ENCODE measurements at places on chromosomes 12 and 14. TPM values are rescaled to one million over a fixed set of nuclear protein-coding genes. Genes with fewer than 3 reads are reported as not detected.

The HSPB8 gene
- 70.0 TPM for total RNA-seq

The HOTAIR gene
- total RNA-seq: not detected

The TOMM20L gene
- total RNA-seq: not detected

The MORN3 gene
- total RNA-seq: 0.67 TPM

The KRT6B gene
- total RNA-seq: not detected

The G2E3 gene
- 14.0 TPM for total RNA-seq

The PZP gene
- total RNA-seq: 0.67 TPM

The KLRC2 gene
- 2.8 TPM for total RNA-seq

The PTPRQ gene
- 9.8 TPM for total RNA-seq

The SRRM4 gene
- 0.12 TPM for total RNA-seq

DNA sequence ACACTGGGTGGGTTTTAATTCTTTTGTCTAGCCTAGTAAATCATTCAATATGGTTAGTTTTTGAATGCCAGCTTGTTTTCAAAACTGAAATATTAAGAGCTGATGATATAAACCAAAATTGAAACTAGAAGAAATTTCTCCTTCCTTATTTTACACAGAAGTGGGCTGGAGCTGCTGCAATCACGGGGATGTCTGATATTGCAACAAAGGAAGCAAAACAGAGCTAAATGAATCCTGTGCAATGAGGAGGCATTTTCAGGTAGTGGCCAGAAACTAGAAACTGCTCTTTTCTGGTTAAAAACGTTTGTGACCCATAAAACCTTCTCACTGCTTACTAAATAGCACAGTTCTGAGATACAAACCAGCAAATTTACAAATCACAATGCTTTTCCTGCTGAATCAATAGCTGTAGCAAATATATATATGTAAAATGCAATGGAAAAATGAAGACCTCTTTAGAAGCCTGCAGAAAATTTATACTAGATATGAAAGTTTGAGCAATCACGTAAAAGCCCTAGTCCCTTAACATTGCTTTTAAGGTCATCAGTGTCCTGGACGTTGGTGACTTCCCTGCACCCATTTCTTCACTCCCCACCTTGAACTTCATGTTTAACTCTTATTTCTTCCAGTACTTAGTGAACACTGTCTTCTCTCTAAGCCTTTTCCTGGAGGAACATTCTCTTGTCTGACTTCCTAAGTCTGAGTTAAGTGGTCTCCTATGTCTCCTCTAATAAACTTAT is 15.9 kb upstream of the LRRK2 start:
- H3K27ac ChIP-seq: peak overlapping the region; percentile 44
- peaks cover 15% of the 10 kb centered on the region for H3K4me1 ChIP-seq
- no peaks in the 10 kb centered on the region for H3K27me3 ChIP-seq
- H3K4me3 ChIP-seq: no peak overlapping the region

DNA sequence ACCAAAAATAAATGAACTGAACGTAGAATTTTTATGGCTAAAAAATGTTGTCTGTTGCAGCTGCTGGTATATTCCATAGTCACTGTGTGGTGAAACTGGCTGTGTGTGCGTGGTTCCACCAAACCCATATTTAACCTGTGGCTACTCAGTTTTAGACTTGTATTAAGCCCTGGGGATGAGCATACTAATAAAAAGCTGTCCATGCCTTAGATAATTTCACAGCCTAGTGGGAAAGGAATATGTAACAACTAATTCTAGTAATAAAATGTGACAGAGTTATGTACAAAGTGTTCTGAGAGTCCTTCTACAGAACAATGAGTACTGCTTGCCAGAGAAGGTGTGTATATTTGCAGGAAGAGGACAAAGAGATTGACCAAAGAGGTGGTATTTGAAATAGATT is 125.5 kb downstream of the TMTC3 start:
- H3K4me3 ChIP-seq: no peak overlapping the region
- H3K27me3 ChIP-seq: no peaks in the 10 kb centered on the region
- no peak for DNase-seq
- H3K27ac ChIP-seq: no peak overlapping the region
- H3K36me3 ChIP-seq: no peaks in the 10 kb centered on the region

DNA sequence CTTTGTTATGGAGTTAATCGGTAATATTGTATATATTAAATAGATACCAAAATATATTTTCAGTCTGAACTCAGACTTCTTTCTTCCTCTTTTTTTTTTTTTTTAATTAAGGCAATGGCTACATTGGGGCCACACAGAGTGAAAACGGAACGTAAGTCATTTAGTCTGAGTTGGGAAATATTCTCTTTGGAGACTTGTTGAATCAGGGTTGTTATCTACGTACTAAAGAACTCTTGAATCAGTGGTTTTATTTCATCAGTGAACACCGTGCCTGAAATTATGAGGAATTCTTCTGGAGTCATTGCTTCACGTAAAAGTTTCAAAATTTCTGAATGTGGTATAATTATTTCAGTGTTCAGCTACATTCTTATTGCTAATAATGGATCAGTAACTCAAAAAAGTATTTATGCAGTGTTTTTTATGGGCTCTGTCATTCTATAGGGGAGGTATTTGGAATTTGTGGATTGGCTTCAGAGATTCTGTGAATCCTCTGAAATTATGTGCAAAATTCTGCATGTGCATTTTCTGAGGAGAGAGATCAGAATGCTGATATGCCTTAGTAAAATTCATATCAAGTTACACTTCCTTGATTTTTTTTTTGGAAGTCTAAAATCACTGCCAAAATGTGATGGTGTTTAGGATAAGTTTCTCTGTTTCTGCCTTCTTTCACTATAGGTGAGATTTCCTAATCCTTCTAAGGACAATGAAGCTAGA is 39.6 kb downstream of the BRMS1L start:
- H3K27ac ChIP-seq: no peak overlapping the region
- no peaks in the 10 kb centered on the region for H3K27me3 ChIP-seq
- no peak overlapping the region for H3K4me3 ChIP-seq
- peaks cover 16% of the 10 kb centered on the region for H3K36me3 ChIP-seq
- H3K4me1 ChIP-seq: no peaks in the 10 kb centered on the region

GRCh38 chr12:3641428-3642018 is 111.4 kb downstream of the CRACR2A start:
- no peaks in the 10 kb centered on the region for H3K27me3 ChIP-seq
- no peak overlapping the region for H3K27ac ChIP-seq
- H3K4me3 ChIP-seq: no peak overlapping the region
- no peaks in the 10 kb centered on the region for H3K36me3 ChIP-seq
- H3K4me1 ChIP-seq: no peaks in the 10 kb centered on the region
- DNase-seq: no peak

GRCh38 chr12:69059465-69060457 is 126.8 kb upstream of the CPM start:
- H3K27ac ChIP-seq: no peak overlapping the region
- no peak overlapping the region for H3K4me3 ChIP-seq
- H3K36me3 ChIP-seq: no peaks in the 10 kb centered on the region
- H3K27me3 ChIP-seq: no peaks in the 10 kb centered on the region
- H3K4me1 ChIP-seq: peaks cover 14% of the 10 kb centered on the region
- no peak for DNase-seq

GRCh38 chr12:50051101-50051806 is 6.1 kb upstream of the ASIC1 start:
- H3K36me3 ChIP-seq: no peaks in the 10 kb centered on the region
- H3K27ac ChIP-seq: no peak overlapping the region
- peaks cover 6% of the 10 kb centered on the region for H3K4me1 ChIP-seq
- H3K27me3 ChIP-seq: no peaks in the 10 kb centered on the region
- DNase-seq: no peak

DNA sequence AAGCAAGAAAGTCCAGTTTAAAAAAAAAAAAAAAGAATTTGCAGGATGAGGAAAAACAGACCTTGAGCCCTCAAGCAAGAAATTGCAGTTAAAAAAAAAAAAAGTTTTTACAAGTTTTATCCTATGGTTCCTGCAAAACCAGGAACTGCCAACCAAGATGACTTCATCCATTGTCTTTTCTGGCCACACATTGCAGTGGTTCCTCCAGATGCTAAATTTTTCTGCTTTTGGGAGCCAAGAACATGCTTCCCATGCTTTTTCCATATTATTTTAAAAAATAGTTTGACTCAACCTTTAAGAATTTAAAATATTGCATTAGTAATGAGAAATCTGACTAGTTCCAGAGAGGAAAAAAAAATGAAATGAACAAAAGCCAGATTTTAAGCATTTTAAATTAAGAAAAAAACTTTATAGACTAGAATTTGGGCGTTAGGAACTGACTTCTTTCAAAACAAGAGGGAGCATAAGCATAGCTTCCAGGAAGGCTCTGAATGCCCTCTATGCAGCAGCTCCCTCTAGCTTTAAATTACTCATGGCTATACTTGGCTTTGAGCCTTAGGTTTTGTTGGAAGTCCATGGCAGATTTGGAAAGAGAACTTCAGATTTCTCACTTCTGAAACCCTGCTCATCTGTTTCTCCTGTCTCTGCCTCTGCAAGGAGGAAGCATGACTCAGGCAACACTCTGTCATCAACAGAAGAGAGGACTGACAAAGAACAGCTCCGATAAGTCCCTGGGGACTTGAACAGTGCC is 124.5 kb downstream of the GPR65 start:
- H3K4me1 ChIP-seq: peaks cover 22% of the 10 kb centered on the region
- H3K27me3 ChIP-seq: no peaks in the 10 kb centered on the region
- peak overlapping the region; percentile 44 for H3K27ac ChIP-seq
- H3K4me3 ChIP-seq: no peak overlapping the region
- no peak for DNase-seq

DNA sequence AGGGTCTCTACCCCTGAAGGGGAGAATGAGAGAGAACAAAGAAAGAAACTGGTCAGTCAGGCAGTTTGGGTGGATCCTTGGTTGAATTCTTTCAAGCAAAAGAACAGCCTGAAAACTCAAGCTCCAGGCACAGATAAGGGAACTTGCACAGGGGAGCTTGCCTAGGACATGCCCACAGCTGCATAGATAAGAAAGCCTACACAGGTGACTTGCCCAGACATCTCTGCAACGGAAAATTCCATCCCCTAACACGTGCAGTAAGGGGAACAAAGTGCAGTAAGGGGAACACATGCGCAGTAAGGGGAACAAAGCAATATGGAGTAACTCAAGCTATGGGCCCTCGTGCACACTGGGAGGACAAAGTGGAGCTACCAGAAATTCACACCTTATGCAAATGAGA is 540.1 kb upstream of the MIS18BP1 start:
- H3K4me3 ChIP-seq: no peak overlapping the region
- no peak overlapping the region for H3K27ac ChIP-seq
- no peaks in the 10 kb centered on the region for H3K4me1 ChIP-seq
- no peaks in the 10 kb centered on the region for H3K27me3 ChIP-seq

GRCh38 chr14:35556548-35556947 is 22.6 kb downstream of the INSM2 start:
- no peaks in the 10 kb centered on the region for H3K4me1 ChIP-seq
- no peak overlapping the region for H3K4me3 ChIP-seq
- no peak overlapping the region for H3K27ac ChIP-seq
- no peaks in the 10 kb centered on the region for H3K27me3 ChIP-seq
- H3K36me3 ChIP-seq: no peaks in the 10 kb centered on the region

DNA sequence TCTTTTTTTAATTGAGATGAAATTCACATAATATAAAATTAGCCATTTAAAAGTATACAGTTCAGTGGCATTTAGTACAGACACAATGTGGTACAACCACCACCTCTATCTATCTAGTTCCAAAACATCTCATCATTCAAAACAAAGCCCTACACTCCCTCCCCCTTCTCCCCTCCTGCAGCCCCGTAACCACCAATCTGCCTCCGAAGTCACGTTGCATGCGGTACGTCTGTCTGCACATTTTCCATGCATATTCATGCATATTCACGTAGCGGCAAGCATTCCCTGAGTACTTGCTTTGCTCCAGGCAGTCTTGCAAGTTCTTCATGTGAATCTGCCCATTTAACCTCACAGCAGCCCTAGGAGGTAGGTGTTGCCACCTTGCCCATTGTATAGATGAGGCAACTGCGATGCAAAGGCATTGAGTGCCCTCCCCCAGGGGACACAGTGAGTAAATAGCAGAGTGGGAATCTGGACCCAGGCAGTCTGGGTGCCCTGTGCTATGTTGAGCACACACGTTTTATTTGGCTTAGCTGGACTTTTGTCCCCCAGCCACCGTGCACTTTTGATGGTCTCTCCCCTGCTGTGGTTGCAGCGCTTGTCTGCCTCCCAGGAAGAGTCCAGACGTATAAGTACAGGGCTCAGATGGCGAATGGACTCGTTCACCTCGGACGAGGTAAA is 43.4 kb downstream of the RIN3 start:
- no peak overlapping the region for H3K27ac ChIP-seq
- no peaks in the 10 kb centered on the region for H3K27me3 ChIP-seq
- H3K4me3 ChIP-seq: no peak overlapping the region

GRCh38 chr12:52147964-52148463 is 43.8 kb downstream of the KRT80 start:
- H3K4me1 ChIP-seq: peaks cover 50% of the 10 kb centered on the region
- H3K27me3 ChIP-seq: peaks cover 4% of the 10 kb centered on the region
- no peaks in the 10 kb centered on the region for H3K36me3 ChIP-seq
- peak overlapping the region; percentile 89 for H3K27ac ChIP-seq
- DNase-seq: no peak

DNA sequence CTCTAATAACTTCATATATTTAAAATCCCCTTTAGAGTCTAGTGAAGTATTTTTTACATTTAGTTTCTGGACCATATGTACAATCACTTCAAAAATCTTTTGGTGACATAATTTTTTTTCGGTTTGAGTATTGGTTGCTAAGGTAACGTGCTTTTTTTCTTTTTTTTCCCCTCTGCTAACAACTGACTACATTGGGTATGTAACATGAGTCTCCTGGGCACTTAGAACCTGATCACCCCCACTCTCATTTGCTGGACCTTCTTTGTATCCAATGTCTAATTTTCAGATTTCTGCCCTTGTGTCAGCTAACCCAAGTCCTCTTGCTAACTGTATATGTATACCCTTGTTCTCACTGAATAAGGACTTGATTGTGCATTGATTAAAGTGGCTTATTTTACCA is 592.9 kb upstream of the FLRT2 start:
- no peaks in the 10 kb centered on the region for H3K4me1 ChIP-seq
- no peaks in the 10 kb centered on the region for H3K27me3 ChIP-seq
- no peaks in the 10 kb centered on the region for H3K36me3 ChIP-seq
- no peak overlapping the region for H3K4me3 ChIP-seq
- no peak for DNase-seq

GRCh38 chr12:92027701-92028440 is 117.8 kb downstream of the BTG1 start:
- H3K36me3 ChIP-seq: no peaks in the 10 kb centered on the region
- no peak overlapping the region for H3K4me3 ChIP-seq
- H3K27ac ChIP-seq: no peak overlapping the region

DNA sequence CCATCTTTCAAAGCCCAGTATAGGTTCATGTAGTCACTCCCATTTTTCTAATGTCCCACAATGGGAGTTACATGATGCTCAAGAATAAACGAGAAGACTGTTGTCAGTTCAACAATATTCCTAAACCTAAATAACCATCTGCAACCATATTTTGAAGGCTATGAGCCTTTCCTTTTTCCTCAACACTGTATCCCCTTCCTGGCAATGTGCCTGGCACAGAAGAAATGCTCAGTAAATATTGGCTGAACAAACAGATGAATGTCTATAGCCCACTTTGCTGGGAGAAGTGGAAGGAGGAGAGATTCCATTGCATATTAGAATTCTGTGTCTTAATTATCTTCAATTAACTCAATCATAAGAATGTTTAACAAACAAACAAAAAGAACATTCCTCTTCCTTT is 6.1 kb downstream of the ARMH4 start:
- H3K36me3 ChIP-seq: no peaks in the 10 kb centered on the region
- H3K27ac ChIP-seq: no peak overlapping the region
- H3K4me3 ChIP-seq: no peak overlapping the region
- H3K27me3 ChIP-seq: peaks cover 2% of the 10 kb centered on the region
- no peak for DNase-seq

- H3K4me3 ChIP-seq: no peak overlapping the region
- H3K36me3 ChIP-seq: no peaks in the 10 kb centered on the region
- no peak overlapping the region for H3K27ac ChIP-seq
Observed at GRCh38 chr12:65392491-65392890, 114.0 kb downstream of the MSRB3 start.

Measured in upper lobe of right lung (tissue), 1 donor.